ENCODE measurements at places on chromosomes 5 and 9.

DNA sequence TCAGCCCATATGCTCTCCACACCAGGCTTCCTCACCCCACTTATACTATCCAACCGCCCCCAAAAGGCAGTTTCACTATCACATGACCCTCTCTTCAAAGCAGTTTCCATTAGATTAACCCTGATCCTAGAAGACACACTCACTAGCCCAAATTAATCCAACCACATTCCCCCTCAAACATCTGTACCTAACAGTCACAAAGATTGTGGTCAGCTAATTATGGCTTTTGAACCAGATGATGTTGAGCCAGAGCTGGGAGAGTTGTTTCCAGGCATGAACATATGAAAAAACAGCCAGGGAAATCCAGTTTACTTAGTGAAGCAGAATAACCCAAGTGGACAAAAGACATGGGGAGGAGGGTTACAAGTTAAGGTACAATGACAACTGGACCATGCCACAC lies 131.2 kb downstream of the SPOCK1 start:
- DNase-seq: no peak

DNA sequence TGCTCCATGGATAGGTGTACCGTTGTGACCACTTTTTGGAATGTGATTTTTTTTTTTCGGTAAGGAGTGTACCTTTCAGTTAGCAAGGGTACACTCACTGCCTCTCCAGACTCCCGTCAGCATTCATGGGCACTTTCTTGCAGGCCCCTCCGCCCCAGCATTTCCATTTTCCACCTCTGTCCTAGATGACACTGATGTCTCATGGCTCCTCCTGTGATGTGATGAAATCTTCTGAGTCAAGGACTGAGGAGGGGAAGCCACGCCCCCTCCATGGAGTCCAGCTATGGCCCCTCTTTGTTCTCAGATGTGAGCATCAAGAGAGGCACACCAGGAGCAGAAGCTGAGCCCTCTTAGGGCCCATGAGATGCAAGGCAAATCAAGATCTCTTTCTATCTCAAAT lies 61.8 kb downstream of the CTSL start:
- no peak for DNase-seq

GRCh38 chr9:19650312-19650711 lies 138.5 kb downstream of the SLC24A2 start:
- DNase-seq: no peak

DNA sequence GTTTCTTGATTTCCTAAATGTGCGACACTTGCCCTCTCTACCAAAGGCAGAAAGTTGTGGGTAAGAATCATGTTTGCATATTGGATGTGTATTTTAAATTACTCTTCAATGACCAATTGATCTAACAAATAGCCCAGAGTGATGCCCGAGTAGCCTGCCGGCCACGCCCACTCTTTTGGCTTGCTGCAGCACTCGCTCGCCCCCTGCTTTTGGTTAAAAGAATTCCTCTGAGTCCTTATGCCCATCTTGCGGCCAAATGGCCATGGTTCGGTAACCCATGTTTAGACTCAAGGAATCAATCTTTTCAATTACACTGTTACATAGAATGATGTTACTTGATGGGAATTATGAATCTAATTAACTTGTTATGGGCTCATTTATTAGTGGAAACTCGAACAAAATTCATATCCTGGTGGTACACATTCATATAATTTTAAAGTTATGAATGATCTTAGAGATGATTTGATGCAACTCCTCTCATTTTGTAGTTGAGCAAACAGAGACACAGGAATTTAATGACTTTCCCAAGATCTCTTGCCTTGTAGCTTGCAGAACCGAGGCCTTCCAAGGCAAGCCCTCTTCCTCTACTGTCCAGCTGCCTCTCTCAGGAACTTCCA lies 36.5 kb downstream of the PPIC start:
- no peak for DNase-seq

DNA sequence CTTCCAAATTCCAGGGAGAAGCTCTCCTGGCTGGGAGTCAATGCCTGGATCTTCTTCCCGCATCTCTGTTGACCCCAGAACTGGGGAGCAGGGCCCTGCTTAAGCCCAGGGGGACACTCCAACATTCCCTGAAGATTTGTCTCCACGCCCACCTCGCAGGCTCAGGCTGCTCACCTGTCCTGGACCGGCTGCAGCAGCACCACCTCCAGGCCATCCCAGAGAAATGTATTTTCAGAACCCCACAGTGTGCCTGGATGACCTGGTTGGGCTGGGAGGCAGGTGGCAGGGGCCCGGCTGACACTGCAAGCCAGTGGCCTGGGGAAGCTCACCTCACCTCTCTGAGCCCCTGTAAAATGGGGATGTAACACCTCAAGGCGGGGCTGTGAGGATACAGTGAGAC lies 27.1 kb upstream of the ZBTB43 start:
- no peak for DNase-seq

DNA sequence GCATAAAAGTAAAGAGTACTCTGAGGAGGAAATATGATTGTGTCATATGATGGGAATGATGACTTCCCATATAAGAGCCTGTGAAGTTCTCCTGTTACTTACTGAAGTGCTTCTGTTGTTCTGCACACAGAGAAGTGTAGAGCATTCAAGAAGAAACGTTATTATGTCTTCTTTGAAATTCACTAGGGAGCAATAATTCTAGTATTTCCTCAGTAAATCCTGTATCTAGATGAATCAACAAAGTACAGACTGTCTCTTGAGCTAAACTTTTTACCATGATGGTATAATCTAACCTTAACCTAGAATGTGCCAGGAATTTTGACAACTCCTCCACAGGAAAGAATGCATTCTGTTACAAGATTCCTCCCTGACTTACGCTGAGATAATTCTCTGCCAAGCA lies 18.9 kb upstream of the GHR start:
- DNase-seq: no peak

DNA sequence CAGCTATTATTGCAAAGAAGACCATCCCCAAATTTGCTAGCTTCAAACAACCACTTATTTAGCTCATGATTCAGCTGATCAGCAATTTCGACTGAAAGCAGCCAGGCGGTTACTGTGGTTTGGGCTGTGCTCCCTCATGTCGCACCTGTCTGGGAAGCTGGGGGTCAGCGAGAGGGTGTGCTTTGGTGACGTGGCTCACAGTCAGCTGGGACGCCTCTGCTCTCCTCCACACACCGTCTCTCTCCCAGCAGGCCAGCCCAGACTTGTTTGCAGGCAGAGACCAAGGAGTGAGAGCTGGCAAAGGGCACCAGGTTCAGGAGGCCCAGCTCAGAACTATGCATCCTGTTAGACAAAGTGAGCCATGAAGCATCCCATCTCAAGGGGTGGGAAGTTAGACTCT lies 140.9 kb downstream of the SYK start:
- DNase-seq: no peak

DNA sequence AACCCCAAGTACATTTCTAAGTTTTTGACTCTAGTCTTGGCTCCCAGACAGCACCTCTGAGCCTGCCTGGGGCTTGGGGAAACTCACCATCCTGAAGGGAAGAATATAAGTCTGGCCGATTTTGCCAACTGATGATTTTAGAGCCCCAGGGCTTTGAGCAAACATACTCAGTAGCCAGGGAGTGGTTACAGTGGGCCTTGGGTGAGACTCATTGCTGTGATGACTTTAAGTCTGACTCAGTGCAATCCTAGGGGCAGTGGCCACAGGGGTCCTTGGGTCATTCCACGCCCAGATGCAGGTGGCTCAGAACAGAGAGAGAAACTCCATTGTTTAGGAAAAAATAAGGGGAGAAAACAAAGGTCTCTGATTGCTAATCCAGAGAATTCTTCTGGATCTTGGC lies 312.0 kb upstream of the EDIL3 start:
- DNase-seq: no peak

DNA sequence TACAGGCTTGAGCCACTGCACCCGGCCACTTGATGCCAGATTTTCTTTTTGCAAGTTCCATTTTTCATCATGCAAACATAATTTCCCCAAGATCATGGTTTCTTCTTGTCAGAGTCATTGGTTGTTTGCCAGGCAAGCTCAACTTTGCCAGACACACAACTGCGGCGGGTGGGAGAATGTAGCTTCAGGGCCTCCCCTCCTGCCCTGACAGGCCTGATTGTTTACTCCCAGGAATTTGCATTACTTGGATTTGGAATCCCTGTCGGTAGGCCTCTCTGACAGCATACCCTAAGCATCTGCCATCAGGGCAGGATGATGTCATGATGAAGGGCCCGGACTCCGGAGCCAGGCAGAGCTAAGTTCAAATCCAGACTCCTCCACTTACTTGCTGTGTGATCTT lies 15.1 kb downstream of the RPS14 start:
- no peak for DNase-seq

DNA sequence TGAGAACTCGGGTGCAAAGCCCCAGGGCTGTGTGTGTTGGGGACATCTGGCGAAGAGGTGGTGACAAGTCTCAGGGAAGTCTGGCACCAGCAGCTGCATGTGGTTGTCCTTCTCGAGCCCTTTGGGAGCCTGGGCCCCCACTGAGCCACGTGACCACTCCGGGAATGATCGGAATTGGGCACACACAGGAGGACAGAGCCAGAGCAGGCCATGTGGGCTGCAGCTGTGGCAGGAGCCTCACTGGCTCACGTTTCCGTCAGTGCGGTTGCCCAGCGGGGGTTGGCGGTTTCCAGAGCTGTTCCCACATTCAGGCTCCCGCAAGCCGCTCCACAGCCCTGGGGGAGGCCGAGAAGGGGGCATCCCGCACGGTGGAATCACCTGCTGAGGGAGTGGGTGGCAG lies 6.8 kb upstream of the CEL start:
- peak; percentile 70 for DNase-seq

DNA sequence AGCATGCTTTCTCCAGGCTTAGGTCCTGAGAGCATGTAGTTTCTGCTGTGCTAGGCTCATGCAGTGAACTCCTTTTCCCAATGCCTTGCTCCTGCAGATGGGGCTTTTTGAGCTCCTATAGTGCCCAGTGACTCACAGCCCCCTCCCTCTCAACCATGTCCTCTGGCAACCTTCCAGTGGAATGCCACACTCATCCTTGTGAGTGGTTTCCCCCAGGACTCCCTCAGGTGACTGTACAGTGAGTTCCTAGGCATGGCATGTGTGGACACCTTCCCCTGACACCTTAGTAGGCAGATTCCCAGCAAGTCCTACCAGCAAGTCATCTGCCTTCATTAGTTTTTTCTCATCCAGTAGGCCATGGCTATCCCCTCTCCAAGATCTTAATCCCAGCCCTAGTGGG lies 72.4 kb upstream of the CXCL14 start:
- no peak for DNase-seq
